ENCODE measurements at places on chromosomes 4 and X. TPM values are rescaled to one million over a fixed set of nuclear protein-coding genes. Genes with fewer than 3 reads are reported as not detected.

The SSX2 gene
- not detected for polyA plus RNA-seq

The RADX gene
- polyA plus RNA-seq: 9.4 TPM

DNA sequence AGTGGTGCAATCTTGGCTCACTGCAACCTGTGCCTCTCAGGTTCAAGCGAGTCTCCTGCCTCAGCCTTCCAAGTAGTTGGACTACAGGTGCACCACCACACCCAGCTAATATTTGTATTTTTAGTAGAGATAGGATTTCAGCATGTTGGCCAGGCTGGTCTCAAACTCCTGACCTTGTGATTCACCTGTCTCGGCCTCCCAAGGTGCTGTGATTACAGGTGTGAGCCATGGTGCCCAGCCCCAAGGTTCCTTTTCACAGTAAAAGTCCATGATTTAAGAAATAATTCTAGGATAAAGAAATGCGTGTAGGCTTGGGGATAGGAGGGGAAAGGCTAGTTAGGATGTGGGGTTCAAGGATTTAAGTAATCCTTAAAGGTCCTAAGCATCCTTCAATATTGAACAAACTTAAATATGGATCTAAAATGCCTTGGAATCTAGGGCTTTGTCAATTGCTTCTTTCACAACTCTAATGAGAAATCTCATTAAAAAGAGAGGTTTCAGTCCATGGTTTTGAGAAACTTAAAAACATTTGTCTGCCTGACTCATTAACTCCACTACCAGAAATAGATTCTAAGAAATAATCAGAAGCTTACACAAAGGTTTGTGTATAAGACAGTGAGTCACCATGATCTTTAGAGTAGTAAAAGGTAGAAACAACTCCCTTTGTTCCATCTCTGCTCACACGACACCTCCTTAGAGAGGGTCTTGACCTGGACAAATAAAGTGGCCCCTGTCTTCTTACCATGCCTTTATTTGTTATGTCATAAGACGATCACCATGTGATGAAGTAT, 203.2 kb downstream of the PTTG2 start:
- no peak for DNase-seq

The PABPC4L gene
- polyA plus RNA-seq: 18.7 TPM

The PARM1 gene
- polyA plus RNA-seq: 59.5 TPM

DNA sequence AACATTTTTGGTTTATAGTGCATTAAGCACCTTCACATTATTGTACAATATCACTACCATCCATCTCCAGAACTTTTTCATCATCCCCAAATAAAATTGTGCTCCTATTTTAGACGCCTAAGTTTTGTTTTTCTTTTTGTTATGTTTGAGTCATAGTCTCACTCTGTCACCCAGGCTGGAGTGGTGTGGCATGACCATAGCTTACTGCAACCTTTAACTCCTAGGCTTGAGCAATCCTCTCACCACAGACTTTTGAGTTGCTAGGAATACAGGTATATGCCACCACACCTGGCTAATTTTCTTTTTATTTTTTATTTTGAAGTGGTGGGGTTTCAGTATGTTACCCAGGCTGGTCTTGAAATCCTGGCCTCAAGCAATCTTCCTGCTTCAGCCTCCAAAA, 33.9 kb downstream of the PRSS12 start:
- DNase-seq: no peak
